Daoy (cell line): ENCODE measurements at places on chromosomes 12 and 14.

- no peak for DNase-seq
Observed at GRCh38 chr12:53626702-53627169, 554 bp upstream of the ATF7 start.

DNA sequence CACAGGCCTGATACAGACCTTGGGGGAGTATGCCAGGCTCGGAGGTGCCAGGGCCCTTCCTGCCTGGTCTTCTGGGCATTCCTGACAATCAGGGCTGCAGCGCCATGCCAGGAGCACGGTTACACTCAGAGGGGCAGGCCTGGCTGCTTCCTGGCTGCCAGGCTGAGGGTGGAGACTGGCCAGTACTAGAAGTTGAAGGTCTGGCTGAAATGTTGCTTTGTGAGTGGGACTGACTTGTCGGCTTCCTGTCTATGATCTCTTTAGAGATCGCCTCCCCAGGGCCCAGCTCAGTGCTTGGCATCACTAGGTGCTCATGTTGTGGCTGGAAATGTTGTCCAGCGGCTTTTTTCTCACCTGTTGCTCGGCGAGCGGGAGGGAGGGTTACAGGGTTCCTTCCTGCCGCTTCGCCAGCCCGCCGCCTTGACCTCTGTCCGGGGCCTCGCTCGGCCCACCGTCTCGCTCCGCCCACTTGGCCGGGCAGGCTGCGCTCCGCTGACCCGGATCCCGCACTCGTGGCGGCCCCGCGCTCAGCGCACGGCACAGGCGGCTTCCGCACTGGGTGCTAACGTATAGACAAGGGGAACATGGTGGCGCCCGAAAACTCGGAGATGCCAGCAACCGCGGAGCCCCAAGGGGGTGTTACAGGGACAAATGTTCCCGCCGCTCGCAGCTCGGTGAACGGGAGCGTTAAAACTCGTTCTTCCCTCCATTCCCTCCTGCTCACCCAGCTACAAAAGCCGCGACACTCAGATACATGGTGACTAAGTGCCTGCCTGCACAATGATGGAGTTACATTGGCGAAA, 32.6 kb downstream of the PAPLN start:
- DNase-seq, result no peak

GRCh38 chr14:57960946-57961785, 95.3 kb upstream of the SLC35F4 start:
- no peak for DNase-seq

- DNase-seq, result no peak
Observed at GRCh38 chr14:76012354-76012753, 26.8 kb downstream of the IFT43 start.

DNA sequence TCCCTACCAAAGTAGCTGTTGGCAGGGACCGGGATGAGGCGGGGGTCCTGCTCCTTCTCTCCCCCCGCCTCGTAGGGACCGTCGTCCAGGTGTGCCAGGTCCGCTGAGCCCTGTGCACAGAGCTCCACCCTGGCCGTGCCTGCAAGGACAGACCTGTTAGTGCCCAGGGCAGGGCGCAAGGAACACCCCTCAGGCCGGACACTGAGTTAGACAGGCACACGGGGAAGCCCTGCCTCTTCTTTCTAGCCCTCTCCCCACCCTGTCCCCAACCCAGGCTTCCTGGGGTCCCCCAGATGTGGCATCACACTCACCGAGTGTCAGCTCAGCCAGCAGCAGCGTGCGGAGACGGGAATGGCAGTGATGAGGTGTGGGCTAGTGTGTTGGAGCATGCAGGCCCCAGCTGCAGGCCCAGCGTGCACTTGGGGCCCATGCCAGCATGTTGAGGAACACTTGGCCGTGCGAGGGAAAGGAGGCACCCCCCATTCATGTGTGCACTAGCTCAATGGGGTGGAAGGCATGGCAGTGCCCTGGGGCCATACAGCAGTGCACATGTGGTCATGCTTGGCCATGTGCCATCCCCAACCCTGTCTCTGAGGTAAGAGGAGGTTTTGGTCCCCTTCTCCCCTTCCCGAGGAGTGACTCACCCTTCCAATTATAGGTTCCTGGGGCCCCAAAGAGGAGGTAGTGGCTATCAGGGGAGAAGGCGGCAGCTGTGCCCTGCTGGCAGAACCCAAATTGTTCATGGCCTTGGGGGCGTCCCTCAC, 7.3 kb downstream of the ITGA7 start:
- peak; percentile 86 for DNase-seq

- no peak for DNase-seq
Observed at GRCh38 chr14:29102266-29102665, 335.7 kb downstream of the FOXG1 start.

DNA sequence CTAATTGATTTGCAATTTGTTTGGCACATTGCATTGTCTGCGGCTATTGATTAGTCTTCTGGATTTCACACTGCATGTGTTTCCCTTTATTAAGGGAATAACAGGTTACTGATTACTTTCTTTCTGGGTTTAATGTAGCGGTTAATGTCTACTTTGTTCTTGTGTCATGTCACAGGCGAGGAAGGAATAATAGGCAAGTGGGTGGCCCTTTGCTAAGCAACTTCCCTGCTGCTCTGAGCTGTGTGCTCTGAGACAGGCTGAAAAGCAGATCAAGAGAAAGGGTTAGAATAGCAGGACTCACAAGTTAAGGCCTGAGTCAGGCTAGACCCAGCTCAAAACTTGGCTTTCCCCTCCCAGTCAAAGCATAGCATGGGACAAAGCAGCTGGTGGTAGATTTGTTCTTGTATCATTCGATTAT, 77.2 kb downstream of the NKX2-1 start:
- DNase-seq, result no peak

GRCh38 chr12:94286583-94287244, 138.3 kb downstream of the PLXNC1 start:
- DNase-seq, result no peak

GRCh38 chr14:64293976-64294671, at the start of gene ESR2:
Gene ESR2, minus strand, starts transcription at chr14:64294371. Its CDS starts 11,386 bp downstream, at chr14:64282985.
- DNase-seq, result peak; percentile 35

- DNase-seq, result no peak
Observed at GRCh38 chr14:24978862-24979724, 70.9 kb downstream of the STXBP6 start.

DNA sequence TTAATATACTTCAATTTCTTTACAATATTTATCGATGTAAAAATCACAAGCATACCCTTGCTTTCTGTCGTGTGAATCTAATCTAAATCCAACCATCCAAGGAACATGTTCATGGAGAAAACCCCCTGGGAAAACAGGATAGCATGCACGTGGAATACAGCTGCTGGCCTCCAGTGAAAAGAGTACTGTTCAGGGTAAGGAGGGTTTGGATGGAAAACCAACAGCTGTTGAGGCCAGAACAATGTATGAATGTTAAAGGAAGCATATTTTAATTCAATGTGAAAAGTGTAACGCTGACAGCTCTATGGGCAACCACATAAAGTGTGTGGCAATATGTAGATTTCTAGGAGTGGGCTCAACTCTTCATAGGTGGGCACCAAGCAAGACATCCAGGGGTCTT, 344.0 kb downstream of the TMEM132D start:
- no peak for DNase-seq

GRCh38 chr12:18345021-18345735, 83.9 kb downstream of the PIK3C2G start:
- DNase-seq, result no peak

DNA sequence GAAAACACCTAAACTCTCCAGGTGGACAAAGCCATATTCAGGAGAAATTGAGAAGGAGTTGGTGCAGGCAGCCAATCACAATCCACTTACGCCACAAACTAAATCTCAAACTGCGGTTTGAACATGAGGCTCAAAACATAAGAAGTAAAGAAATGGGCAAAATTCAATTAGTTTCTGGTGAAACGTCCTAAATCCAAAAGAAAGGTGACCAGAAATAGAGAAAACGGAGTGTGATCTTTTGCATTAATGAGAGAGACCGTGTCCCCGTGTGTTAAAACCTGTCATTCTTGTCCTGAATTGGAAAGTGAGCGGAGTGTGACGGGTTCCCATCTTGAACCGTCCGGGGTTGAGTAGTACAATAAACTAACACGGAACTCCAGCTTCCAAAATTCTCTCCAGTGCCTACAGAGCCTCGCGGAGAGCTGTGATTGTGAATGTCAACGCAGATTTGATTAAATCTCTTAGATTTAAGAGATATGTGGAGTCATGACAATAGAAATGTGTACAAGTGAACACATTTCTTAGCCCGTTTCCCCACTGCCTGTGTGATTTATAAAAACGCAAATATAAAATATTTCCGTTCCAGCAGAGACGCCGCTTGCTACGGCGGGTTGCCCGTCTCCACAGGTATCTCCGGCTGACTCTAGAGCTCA, 595 bp upstream of the METAP2 start:
- DNase-seq, result peak; percentile 42

- DNase-seq, result no peak
Observed at GRCh38 chr12:106714926-106715325, 59.6 kb upstream of the RIC8B start.

DNA sequence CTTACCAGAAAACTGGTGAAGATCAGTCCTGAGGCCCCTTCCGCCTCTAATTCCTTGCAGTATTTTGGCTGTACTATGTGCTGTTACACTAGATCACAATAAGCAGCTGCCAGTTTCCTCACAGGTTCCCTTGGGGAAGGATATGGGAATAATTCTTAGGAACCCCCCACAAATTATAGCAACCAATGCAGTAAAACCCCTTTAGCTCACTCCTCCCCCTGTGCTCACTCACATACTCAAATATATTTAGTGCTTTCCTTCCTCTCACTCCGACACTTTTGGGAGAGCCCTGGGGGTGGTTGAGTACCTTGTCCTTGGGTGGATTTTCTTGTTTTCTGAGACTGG, 162.7 kb downstream of the ETV6 start:
- DNase-seq, result no peak

DNA sequence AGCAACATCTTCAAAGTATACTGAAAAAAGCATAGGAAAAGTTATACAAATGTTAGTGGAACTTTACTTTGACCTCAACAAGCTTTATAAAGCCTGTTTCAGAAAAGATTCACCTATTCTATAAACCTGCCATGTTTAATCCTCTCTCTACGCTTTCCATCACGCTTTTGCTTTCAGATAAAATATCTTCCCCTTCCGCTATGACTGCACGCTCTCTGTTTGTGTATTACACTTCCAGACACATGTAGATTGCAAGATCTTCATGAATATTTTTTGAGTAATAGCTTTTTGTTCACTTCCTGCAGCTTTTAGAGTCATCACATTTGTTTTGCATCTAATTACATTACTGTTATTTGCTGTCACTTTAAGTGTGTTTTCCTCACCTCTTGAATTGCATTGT, 271.4 kb downstream of the RASSF9 start:
- DNase-seq, result no peak

DNA sequence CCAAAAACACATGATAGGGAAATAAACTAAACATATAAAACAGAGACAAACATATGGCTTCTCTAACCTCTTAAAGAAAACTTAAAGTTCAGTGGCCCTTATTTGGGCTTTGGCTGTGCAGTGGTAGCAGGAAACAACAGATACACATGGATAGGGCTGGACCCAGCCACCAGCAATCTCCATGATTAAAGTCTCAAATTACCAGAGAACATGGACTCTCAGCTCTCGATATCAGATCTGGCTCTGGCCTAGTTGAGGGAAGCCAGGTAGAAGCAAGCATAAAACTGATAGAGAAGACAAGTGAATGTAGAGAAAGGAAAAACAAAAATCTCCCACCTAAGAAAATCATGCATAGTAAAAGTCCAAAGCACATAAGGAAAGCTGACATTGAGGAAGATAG, 164.8 kb downstream of the ITPR2 start:
- no peak for DNase-seq

- DNase-seq, result no peak
Observed at GRCh38 chr12:103627189-103627855, 40.2 kb downstream of the STAB2 start.

DNA sequence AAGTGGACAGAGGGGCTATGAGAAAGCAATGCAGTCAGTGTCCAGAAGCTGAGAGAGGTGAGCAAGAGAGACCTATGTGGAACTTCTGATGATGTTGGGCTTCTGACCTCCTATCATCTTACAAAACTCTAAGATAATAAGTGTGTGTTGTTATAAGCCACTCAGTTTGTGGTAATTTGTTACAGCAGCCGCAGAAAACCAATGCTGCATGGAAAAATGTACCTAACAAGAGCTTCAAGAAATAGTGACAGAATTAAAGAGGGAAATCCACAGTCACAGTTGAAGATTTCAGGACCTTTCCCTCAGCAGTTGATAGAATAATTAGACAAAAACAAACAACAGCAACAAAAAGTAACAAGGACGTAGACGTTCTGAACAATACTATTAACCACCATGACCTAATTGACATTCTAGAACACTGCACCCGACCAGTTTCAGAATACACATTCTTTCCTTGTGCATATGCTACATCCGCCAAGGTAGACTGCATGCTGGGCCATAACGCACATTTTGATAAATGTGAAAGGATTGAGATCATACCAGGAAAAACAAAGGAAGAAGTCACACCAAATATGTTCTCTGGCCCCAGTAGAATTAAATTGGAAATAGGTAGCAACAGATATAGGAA, 1.8 kb upstream of the EVL start:
- no peak for DNase-seq

DNA sequence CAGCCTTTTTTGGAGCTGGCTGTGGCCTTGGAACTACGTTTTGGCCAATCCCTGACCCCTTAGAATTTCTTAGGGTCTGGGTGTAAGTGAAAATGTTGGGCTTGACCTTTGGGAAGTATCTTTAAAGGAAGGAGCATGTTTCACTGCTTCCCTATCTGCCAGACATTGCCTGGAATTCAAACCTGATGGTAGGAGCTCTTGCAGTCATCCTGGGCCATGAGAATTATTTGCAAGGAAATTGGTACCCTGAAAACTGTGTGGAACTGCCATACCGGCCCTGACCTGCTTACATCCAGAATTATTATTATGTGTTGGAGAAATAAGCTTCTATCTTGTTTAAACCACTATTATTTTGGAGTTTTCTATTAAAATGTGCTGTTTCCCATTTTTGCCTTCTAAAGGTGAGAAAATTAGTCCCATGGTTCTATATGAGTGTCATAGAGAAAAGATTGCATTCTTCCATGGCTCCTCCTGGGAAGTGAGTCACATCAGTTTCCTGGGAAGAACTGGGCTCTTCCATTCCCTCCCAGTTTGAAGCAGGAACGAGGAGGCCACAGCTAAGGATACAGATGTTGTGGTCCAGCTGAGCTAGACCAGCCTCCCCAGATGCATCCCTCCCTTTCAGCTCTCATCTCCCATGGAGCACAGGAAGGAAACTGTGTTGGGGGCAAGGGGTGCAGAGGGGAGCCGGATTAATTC, 9.5 kb upstream of the PGF start:
- DNase-seq, result peak; percentile 62

DNA sequence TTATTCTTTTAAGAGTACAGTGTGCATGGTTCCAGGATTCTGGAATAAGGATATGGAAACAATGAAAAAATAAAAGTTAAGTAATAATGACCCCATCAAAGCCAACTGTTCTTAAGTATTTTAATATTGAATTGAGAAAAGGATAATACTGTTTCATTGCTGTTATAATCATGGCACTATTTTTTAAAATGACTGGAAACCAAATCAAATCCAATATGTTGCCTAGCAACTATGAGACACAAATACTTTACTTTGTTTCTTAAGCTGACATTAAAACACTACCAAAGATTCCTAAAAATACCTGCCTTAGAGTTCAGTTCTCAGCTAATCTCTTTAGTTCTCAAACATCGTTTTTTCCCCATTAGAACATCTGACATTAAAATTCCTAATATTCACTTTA, 66.4 kb upstream of the OTOGL start:
- no peak for DNase-seq

- no peak for DNase-seq
Observed at GRCh38 chr14:63632932-63633514, 8.6 kb downstream of the WDR89 start.
